ENCODE measurements at places on chromosomes 5 and 9.

DNA sequence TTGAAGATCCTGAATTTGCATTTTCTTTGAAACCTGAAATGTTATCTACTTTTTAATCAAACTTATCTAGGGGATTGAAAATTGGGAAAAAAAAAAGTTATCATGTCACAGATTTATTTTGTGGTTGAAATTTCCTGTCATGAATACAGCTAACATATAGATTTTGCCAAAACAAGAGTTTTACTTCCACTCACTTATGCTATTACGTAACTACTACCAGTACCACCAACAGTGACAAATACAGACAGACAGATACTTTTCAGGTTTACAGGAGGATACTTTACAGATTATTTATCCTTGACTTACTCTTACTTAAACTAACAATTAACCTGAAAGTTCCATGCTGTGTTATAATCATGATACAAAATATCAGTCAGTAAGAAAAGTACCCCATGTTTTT is 6.8 kb upstream of the MRPS30 start:
- no peak for DNase-seq

GRCh38 chr5:82044010-82044409 is 72.2 kb downstream of the ATG10 start:
- DNase-seq: no peak

GRCh38 chr5:175328176-175328575 is 115.8 kb downstream of the DRD1 start:
- no peak for DNase-seq

DNA sequence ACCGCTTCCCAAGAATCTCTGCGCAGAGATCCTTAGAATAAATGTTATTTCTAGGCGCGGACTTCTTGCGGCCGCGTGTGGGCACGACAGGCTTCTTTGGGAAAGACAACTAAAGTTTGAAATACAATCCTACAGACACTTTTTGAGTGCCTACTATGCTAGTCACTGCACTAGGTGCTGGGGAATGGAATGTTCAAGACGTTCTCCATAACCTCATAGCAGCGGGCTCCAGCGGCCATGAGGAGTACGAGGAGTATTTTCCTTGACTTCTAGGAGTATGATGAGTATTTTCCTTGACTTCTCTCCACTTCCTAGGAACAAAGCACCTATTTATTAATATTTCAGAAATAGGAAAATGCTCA is 636 bp upstream of the PWWP2A start:
- DNase-seq: no peak

GRCh38 chr9:125613141-125613540 is 93.9 kb downstream of the MAPKAP1 start:
- no peak for DNase-seq

DNA sequence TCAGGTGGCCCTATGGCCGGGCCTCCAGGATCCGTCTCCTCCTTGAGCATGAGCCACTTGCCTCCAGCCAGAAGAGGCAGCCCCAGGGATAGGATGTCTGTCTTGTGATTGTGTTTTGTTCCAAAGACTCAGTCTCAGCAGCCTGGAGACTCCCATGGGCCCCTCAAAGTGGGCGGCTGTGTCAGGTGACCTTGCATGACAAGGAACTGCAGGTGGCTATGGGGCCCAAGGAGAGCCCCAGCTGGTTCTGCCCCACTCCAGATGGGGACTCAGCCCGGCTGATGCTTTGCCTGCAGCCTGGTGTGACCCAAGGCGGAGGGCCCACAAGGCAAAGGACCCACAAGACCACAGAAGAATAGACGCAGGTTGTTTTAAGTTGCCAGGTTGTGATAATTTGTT is 284.3 kb upstream of the IRX4 start:
- DNase-seq: no peak

GRCh38 chr5:40437452-40437861 is 242.3 kb upstream of the PTGER4 start:
- DNase-seq: peak; percentile 91

Data from fibroblast of mammary gland (primary cell).